ENCODE measurements at places on chromosomes 4 and X.
A peak's percentile ranks its signal among the peaks of the same experiment; 100 is the strongest.

GRCh38 chrX:85159644-85160043, 83.9 kb downstream of the SATL1 start:
- DNase-seq, result no peak

DNA sequence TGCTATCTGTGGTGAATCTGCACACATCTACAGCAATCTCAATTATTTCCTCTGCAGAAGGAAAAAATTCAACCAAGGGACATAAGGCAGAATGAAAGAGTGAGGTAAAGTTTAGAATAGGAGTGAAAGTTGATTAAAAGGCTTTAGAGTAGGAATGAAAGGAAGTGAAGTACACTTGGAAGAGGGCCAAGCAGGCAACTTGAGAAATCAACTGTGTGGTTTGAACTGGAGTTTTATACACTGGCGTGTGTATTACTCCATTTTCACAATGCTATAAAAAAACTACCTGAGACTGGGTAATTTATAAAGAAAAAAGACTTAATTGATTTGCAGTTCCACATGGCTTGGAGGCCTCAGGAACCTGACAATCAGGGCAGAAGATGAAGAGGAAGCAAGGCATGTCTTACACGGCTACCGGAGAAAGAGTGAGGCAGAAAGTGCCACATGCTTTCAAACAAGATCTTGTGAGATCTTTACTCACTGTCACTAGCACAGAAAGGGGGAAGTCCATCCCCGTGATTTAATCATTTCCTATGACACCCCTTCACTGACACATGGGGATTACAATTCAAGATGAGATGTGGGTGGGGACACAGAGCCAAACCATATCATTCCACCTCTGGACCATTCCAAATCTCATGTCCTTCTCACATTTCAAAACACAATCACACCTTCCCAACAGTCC, 234.8 kb downstream of the IL15 start:
- DNase-seq, result peak; percentile 72

- no peak for DNase-seq
Observed at GRCh38 chrX:155070038-155070437, 898 bp downstream of the CMC4 start.

DNA sequence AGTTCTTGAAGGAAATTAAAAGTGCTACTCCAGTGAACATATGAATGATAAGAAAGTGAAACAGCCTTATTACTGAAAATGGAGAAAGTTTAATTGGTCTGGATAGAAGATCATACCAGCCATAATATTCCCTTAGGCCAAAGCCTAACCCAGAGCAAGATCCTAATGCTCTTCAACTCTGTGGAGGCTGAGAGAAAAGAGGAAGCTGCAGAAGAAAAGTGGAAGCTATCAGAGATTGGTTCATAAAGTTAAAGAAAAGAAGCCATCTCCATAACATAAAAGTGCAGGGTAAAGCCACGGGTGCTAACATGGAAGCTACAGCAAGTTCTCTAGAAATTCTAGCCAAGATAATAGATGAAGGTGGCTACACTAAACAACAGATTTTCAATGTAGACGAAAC, 85.5 kb upstream of the ATOH1 start:
- DNase-seq, result no peak

- no peak for DNase-seq
Observed at GRCh38 chrX:69045616-69046345, 119.5 kb downstream of the PJA1 start.

GRCh38 chr4:8205241-8205707, 6.2 kb downstream of the SH3TC1 start:
- DNase-seq, result no peak

GRCh38 chr4:43776371-43776770, 672.2 kb downstream of the KCTD8 start:
- peak; percentile 4 for DNase-seq

- DNase-seq, result no peak
Observed at GRCh38 chrX:110119480-110119879, 116.6 kb downstream of the TMEM164 start.

GRCh38 chr4:110487873-110488272, 11.9 kb downstream of the ENPEP start:
- peak; percentile 4 for DNase-seq

DNA sequence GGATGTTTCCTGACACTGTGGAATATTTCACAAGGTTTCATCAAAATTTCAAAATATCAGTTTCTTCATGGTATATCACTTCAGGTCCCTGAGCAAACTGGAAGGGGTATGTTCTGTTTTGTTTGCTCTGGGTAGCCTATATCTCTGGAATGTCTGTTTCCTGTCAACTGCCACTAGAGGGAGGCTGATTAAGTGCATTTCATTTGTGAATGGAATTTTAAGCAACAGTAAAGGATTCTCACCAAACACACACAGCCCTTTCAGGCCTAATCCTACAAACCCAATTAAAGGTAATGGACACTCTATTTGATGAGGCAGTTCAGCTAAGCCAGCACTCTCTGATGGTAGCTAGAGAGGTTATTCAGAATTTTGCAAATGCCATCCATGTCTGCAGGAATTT, 307.1 kb downstream of the TEX13A start:
- peak; percentile 19 for DNase-seq

DNA sequence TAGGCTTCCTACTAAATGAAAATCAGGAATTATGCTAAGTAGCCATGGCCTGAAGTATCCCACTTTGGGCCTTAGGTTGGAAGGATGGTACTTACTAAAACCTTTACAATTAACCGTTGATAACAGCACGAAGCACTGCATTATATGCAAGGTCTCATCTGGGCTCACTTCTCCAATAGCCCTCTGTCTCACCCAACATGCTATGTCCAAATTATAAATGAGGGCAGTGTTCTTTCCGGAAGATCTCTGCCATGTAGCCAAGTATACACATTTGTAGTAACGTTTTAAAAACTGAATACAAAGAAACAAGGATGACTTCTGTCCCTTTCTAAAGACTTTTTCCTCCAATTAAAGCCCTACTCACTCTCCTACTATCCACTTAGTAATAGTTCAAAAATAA, 51.6 kb downstream of the SCFD2 start:
- DNase-seq, result no peak

GRCh38 chrX:130079824-130080406, 30.4 kb downstream of the ELF4 start:
- peak; percentile 58 for DNase-seq

- no peak for DNase-seq
Observed at GRCh38 chr4:151824656-151825055, 63.8 kb upstream of the GATB start.

Measured in iris pigment epithelial cell (primary cell).